Right kidney (tissue), 9 donors: ENCODE measurements at places on chromosomes 12 and 14.

GRCh38 chr14:68777644-68778043, 15.2 kb downstream of the ZFP36L1 start:
- DNase-seq: no peak

DNA sequence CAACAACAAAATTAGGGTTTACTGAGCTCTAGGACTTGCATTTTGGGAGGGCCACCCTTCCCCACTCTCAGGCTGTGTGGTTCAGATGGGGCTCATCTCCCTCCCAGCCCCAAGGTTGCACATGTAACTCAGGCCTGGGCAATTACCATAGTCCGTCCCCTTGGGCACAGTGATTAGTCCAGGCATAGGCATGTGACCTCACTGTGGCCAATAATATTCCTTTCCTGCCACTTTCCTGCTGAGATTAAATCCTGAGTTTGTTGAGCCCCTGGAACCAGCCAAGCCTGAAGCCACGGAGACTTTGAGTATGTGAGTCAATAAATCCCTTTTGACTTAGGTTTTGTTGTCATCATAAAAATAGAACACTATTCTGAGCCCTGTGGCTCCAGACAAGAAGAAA, 113.0 kb downstream of the AACS start:
- DNase-seq: no peak

- DNase-seq: no peak
Measured at GRCh38 chr12:66008985-66009384, 121.6 kb downstream of the LLPH start.

DNA sequence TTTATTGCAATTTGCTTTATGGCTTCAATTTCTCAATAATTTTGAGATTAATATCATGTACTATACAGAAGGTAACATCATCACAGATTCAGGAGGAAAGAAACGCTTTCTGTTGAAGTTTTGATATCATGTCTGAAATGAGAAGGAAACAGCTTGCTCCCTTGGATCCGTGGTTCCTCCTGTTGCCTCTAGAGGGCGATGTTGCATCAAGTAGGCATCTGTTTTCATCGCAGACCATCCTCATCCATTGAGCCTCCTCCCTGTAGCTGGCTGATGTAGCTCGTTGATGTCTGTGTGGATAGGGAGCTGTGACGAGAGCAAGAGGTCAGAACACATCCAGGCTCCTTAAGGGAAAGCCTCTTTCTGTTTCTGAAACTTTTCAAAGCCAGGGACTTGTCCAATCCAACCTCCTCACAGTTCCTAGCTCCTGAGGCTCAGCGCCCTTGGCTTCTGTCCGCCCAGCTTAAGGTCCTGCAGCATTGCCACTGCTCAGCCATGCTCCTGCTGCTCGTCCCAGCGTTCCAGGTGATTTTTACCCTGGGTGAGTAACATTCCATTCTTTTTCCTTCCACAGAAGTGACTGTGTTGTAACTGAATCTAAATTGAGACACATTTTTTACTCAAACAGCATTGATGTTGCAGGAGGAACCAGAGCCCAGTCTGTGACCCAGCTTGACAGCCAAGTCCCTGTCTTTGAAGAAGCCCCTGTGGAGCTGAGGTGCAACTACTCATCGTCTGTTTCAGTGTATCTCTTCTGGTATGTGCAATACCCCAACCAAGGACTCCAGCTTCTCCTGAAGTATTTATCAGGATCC, 304.8 kb upstream of the OR4E1 start:
- DNase-seq: no peak
